Activated CD8-positive, alpha-beta memory T cell treated with anti-CD3 and anti-CD28 coated beads for 24 hours (primary cell): ENCODE measurements at places on chromosomes 4 and X.

DNA sequence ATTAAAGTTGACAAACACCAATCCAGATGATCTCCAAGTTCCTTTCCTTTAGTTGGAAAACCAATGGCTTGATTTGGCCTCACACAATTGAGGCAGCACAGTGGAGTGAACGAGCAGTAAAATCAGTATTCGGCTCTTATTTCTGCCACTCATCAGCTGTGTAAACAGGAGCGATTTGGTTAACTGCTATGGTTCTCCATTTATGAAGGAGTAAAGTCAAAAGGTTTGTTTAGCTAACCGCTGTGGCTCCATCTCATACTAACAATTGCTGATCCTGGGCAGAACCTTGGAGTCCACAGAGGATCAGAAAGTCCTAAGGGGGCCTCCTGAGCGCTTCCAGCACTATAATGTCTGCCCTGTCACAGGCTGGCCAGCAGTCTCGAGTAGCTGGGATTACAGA is 54.5 kb upstream of the EXOC1L start:
- DNase-seq = no peak

DNA sequence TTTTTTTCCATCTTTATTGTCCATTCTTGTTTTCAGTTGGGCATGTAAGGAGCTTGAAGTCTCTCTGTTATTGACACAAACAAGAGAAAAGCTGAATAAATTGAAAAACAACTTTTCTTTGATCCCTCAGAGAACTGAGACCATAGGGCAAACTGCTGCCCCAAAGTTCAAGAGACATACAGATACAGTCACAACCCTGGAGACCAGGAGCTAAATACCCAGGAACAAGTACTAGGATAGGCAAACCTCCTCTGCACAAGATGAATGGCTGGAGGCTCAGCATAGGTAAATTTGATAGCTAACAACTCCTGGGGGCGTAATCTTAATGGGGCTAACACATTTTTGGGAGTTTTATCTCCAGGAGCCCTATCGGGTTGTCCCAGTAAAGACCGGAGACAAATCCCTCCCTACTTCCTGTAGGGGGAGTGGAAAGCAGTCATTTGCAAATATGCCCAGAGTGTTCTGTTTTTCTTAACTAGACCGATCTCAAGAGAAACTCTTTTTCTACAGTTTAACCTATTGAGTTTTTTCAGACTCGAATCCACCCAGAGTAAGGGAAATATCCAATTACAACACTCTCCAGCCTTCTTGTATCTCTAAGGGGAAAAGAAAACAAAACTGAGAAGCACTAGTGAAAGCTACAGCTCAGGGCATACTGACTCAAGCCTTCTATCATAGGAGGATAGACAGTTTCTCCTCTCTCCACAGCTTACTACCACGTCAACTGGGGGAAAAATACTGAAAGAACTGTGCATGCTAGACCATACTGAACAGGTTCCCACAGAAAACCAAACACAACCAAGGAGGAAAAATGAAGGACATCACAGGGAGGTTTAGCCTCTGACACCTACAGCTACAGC is 23.1 kb downstream of the MAGEA8 start:
- DNase-seq = no peak

DNA sequence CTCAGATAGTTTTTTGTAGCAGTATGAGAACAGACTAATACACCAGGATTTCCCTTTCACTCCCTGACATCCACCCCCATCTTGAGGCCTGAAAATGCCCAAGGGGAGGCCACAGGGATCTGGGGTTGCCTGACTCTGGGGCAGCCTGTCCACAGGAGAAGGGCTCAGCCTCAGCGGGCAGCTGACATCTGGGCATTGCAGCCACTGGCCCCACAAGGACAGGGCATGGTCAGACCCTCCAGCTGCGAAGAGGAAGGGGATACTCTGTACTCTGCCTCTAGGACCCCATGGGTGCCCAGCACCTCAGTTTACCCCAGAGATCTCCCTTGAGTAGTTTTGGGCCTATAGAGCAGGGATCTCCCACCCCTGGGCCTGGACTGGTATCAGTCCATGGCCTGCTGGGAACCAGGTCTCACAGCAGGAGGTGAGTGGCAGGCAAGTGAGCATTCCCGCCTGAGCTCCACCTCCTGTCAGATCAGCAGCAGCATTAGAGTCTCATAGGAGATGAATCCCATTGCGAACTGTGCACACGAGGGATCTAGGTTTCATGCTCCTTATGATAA is 138.9 kb downstream of the HMX1 start:
- peak; percentile 41 for DNase-seq

- DNase-seq = no peak
These were observed 4.4 kb upstream of the ABLIM2 start for GRCh38 chr4:8163026-8163425.

DNA sequence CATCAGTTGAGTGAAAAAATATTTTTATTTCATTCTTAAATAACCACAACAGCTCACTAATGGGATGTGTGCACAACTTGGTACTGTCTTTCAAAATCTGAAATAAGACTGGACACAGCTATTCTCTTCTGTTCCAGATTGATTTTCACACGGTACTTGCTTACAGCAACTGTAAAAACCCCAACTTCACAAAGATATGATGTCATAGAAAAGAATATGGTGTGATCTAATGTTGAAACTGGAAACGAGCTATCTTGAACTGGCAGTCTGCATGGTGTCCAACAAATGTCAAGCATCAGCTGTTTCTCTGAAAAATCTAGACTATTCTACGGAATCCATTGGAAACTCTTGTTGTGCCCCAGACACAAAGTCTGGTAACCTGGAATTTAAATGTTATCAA is 14.7 kb downstream of the HELQ start:
- DNase-seq = no peak

DNA sequence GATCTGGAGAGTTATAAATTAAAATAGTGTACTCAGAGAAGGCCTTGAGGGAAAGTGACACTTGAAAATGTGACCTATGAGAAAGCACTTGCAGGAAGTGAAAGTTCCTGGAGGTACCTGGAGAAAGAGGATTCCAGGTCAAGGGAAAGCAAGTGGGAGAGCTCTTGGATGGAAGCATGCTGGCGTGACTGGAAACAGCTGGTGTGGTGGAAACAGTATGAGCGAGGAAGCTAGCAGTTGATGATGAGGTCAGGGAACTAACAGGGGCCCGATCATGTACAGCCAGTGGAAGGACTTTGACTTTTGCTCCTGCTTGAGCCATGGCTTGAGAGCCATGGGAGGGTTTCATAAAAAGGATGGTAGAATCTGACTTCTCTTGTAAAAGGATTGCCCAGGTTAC is 9.5 kb upstream of the CLCN5 start:
- DNase-seq = no peak
